SIG-M5 (cell line): ENCODE measurements at places on chromosomes 12 and 14.

GRCh38 chr12:58079806-58080205, 138.4 kb downstream of the ATP23 start:
- DNase-seq = no peak

GRCh38 chr12:118813778-118814357, 167.5 kb upstream of the SRRM4 start:
- DNase-seq = no peak

- no peak for DNase-seq
Measured at GRCh38 chr14:94058128-94058673, 22.8 kb downstream of the DDX24 start.

DNA sequence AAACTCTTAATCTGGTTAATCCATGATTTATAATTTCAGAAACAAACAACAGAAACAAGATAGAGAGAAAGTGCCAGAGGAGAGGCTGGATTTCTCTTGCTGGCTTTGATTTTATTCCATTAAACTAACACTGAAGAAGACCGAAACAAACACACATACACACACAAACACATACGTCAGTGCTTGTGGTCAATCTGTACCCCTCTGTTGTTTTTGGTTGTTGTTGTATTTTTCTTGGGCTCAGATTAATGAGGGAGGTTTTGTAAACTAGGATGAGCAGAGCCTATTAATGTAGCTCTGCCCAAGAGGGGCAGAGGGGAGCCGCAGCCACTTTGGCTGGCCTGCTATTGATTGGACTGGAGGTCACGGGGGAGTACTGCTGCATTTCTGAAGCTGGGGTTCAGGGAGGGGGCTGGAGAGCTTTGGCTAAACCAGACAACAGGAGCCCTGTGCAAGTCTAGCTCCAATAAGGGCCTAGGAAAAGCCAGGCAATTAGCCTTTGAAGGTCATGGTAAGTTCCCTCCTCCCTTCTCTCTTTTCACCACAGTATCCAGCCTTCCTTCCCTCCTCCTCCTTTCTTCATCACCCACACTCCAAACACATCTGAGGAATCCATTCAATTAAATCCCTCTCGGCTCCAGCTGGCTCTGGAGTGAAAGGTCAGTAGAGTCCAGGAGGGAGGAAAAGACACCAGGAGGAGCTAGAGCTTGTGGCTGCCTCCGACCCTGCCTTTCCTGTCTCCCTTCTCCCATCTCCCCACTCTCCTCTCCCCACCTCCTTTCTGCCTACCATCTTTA, 344.1 kb upstream of the LMO3 start:
- DNase-seq = no peak

DNA sequence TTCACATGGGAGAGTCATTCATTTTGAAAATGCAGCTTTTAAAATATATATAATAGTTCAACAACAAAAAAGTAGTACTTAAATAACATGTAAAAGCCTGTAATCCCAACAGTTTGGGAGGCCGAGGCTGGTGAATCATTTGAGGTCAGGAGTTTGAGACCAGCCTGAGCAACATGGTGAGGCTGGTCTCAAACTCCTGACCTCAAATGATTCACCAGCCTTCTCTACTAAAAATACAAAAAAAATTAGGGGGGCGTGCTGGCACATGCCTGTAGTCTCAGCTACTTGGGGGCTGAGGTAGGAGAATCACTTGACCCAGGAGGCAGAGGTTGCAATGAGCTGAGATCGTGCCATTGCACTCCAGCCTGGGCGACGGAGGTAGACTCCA, 256.3 kb upstream of the RGS6 start:
- no peak for DNase-seq

GRCh38 chr12:118350908-118351559, 21.7 kb downstream of the TAOK3 start:
- no peak for DNase-seq

- no peak for DNase-seq
Measured at GRCh38 chr12:77349689-77350370, 284.5 kb upstream of the E2F7 start.

DNA sequence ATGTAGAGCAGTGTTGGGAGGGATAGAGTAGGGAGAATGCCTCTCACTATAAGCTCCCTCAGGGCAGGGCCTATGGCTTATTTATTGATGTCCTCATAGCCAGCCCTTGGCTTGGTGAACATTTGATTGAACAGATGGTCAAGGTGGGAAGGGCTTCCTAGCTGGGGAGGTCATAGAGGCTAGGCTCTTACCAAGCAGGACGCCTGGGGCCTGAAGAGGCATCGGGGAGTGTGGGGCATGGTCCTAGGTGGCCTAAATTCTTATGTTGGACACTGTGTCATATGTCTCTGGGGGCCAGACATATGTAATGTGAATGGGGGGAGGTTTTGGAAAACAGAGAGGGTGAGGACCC, 17.9 kb upstream of the KRT86 start:
- no peak for DNase-seq
